ENCODE measurements at places on chromosomes 16 and 17. TPM values are rescaled to one million over a fixed set of nuclear protein-coding genes. Genes with fewer than 3 reads are reported as not detected.

The SECTM1 gene
- 16.7 TPM for total RNA-seq

The LRRC46 gene
- total RNA-seq = not detected

The TBC1D16 gene
- 45.9 TPM for total RNA-seq

The SLC38A8 gene
- not detected for total RNA-seq

The CDH3 gene
- not detected for total RNA-seq

The ORC6 gene
- total RNA-seq = 14.8 TPM

The ARL2BP gene
- 64.0 TPM for total RNA-seq

The TAC4 gene
- total RNA-seq = not detected

The RHBDL1 gene
- total RNA-seq = 8.0 TPM

The ACSM2B gene
- total RNA-seq = not detected

The ZNF469 gene
- total RNA-seq = 4.5 TPM

The CLDN6 gene
- total RNA-seq = not detected

GRCh38 chr16:12240036-12240435 is 263.5 kb downstream of the SNX29 start:
- no peak overlapping the region for H3K27ac ChIP-seq
- no peak for DNase-seq
- peaks cover 28% of the 10 kb centered on the region for H3K4me1 ChIP-seq
- H3K4me3 ChIP-seq = peak overlapping the region; percentile 28

DNA sequence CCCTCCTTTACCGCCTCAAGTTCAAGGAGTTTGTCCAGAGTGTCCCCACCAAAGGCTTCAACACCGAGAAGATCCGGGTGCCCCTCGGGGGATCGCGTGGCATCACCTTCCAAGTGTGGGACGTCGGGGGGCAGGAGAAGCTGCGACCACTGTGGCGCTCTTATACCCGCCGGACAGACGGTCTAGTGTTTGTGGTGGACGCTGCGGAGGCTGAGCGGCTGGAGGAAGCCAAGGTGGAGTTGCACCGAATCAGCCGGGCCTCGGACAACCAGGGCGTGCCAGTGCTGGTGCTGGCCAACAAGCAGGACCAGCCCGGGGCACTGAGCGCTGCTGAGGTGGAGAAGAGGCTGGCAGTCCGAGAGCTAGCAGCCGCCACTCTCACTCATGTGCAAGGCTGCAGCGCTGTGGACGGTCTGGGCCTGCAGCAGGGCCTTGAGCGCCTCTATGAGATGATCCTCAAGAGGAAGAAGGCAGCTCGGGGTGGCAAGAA is 1.1 kb downstream of the ARL4D start:
- no peaks in the 10 kb centered on the region for H3K27me3 ChIP-seq
- H3K4me3 ChIP-seq = peak overlapping the region; percentile 95
- no peak for DNase-seq
- peak overlapping the region; percentile 83 for H3K27ac ChIP-seq
- peaks cover 22% of the 10 kb centered on the region for H3K4me1 ChIP-seq
- no peaks in the 10 kb centered on the region for H3K36me3 ChIP-seq

GRCh38 chr17:50605429-50605828 is 29.3 kb upstream of the ABCC3 start:
- no peak overlapping the region for H3K27ac ChIP-seq
- no peaks in the 10 kb centered on the region for H3K36me3 ChIP-seq
- no peaks in the 10 kb centered on the region for H3K27me3 ChIP-seq
- no peak overlapping the region for H3K4me3 ChIP-seq

DNA sequence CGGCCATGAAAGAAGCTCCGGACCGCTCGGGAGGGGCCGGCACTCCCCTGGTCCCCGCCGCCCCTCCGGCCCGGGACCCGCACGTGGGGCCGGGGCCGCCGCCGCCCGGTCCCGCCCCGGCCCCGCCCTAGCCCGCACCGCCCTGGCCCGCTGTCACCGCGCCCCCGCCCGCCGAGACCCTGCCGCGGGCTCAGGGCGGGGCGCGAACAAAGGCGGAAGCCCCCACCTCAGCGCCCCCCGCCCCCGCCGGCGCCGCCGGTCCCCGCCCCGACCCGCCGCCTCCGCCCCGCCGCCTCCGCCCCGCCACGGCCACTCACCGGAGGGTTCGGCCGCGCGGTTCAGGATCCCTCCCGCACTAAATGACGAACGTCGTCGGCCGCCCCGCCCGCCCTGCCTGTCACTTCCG is at the start of gene ARHGDIA:
Gene ARHGDIA, minus strand, starts transcription at position 357 of the 406 bp plus-strand sequence. CDS start 1,407 bp downstream, outside the sequence.
- H3K4me1 ChIP-seq = peaks cover 20% of the 10 kb centered on the region
- peaks cover 15% of the 10 kb centered on the region for H3K36me3 ChIP-seq
- H3K27me3 ChIP-seq = no peaks in the 10 kb centered on the region
- H3K27ac ChIP-seq = peak within 1 kb of the TSS; percentile 99

- no peaks in the 10 kb centered on the region for H3K4me1 ChIP-seq
- H3K27me3 ChIP-seq = no peaks in the 10 kb centered on the region
- no peak for DNase-seq
- no peak overlapping the region for H3K27ac ChIP-seq
- no peak overlapping the region for H3K4me3 ChIP-seq
These were observed 141.6 kb downstream of the KCNJ12 start for GRCh38 chr17:21517538-21518293.

GRCh38 chr17:488993-489757 is 136.6 kb upstream of the RPH3AL start:
- H3K4me3 ChIP-seq = peak overlapping the region; percentile 89
- DNase-seq = no peak
- no peaks in the 10 kb centered on the region for H3K27me3 ChIP-seq
- peaks cover 16% of the 10 kb centered on the region for H3K4me1 ChIP-seq

- H3K27ac ChIP-seq = peak overlapping the region; percentile 83
- DNase-seq = no peak
- H3K4me3 ChIP-seq = peak overlapping the region; percentile 97
- no peaks in the 10 kb centered on the region for H3K27me3 ChIP-seq
- no peaks in the 10 kb centered on the region for H3K36me3 ChIP-seq
These were observed 658 bp downstream of the RAB5C start for GRCh38 chr17:42153919-42154742.

- no peaks in the 10 kb centered on the region for H3K36me3 ChIP-seq
- H3K4me3 ChIP-seq = no peak overlapping the region
- DNase-seq = no peak
- no peaks in the 10 kb centered on the region for H3K4me1 ChIP-seq
- H3K27ac ChIP-seq = no peak overlapping the region
- H3K27me3 ChIP-seq = no peaks in the 10 kb centered on the region
These were observed 32.4 kb downstream of the RNF43 start for GRCh38 chr17:58384897-58385296.

DNA sequence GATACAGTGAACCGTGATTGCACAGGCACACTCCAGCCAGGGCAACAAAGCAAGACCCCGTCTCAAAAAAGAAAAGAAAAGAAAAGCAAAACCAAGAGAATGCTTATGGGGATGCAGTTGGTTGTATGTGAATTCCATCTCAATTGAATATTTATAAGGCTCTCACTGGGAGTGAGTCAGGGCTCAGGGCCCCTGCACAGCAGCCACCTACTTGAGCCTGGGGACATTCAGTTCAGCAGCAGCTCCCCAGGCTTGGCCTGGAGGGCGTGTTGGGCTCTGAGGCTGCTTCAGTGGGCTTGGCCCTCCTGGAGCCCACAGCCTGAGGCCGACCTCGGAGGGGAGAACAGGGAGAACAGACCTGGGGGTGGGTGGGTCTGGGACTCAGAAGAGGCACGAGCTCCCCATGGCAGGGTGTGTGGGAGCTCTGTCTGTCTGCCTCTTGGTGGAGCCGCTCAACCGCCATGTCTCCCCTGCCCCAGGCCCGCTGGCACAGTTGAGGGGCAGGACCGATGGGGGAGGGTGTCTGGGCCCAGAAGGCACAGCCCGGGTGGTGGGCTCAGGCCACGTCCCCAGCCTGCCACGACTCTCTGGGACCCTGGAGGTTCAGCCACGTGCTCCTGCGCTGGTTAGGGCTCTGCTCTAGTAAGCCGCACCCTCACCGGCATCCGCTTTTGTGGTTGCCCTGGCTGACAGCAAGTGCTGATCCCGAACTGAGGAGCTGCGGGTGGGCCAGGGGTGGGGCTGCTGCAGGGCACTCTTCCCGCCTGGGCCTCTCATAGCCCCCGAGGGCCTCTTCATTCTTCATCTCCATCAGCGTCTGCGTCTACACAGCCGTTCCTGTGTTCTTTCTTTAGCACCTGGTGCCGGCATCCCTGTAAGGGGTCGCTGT is 24.8 kb downstream of the ZFPM1 start:
- no peak overlapping the region for H3K27ac ChIP-seq
- H3K4me3 ChIP-seq = no peak overlapping the region
- no peak for DNase-seq
- no peaks in the 10 kb centered on the region for H3K36me3 ChIP-seq
- no peaks in the 10 kb centered on the region for H3K27me3 ChIP-seq

GRCh38 chr17:9472094-9472493 is 103.5 kb downstream of the STX8 start:
- H3K4me1 ChIP-seq = no peaks in the 10 kb centered on the region
- no peaks in the 10 kb centered on the region for H3K36me3 ChIP-seq
- DNase-seq = no peak
- no peak overlapping the region for H3K27ac ChIP-seq
- no peak overlapping the region for H3K4me3 ChIP-seq

GRCh38 chr16:28835864-28836760 is 10.0 kb downstream of the TUFM start:
- peaks cover 57% of the 10 kb centered on the region for H3K36me3 ChIP-seq
- H3K27ac ChIP-seq = no peak overlapping the region
- no peaks in the 10 kb centered on the region for H3K4me1 ChIP-seq
- H3K4me3 ChIP-seq = no peak overlapping the region
- DNase-seq = no peak

- H3K4me1 ChIP-seq = no peaks in the 10 kb centered on the region
- DNase-seq = no peak
- H3K27me3 ChIP-seq = no peaks in the 10 kb centered on the region
- no peaks in the 10 kb centered on the region for H3K36me3 ChIP-seq
- no peak overlapping the region for H3K27ac ChIP-seq
These were observed 8.7 kb upstream of the SLC25A39 start for GRCh38 chr17:44333371-44333770.

- no peaks in the 10 kb centered on the region for H3K36me3 ChIP-seq
- no peak overlapping the region for H3K4me3 ChIP-seq
- DNase-seq = no peak
- H3K4me1 ChIP-seq = no peaks in the 10 kb centered on the region
These were observed 82.5 kb downstream of the NLK start for GRCh38 chr17:28124962-28125361.

GRCh38 chr16:8730335-8730915 is 56.0 kb downstream of the ABAT start:
- H3K4me1 ChIP-seq = no peaks in the 10 kb centered on the region
- no peak overlapping the region for H3K27ac ChIP-seq
- H3K4me3 ChIP-seq = no peak overlapping the region
- no peaks in the 10 kb centered on the region for H3K27me3 ChIP-seq
- no peak for DNase-seq

- H3K4me3 ChIP-seq = no peak overlapping the region
- H3K4me1 ChIP-seq = no peaks in the 10 kb centered on the region
- H3K27me3 ChIP-seq = no peaks in the 10 kb centered on the region
- H3K27ac ChIP-seq = no peak overlapping the region
- DNase-seq = no peak
These were observed 7.3 kb upstream of the METRNL start for GRCh38 chr17:83071966-83072562.

- no peaks in the 10 kb centered on the region for H3K36me3 ChIP-seq
- DNase-seq = no peak
- H3K4me3 ChIP-seq = peak overlapping the region; percentile 53
- peaks cover 31% of the 10 kb centered on the region for H3K27me3 ChIP-seq
- H3K4me1 ChIP-seq = peaks cover 26% of the 10 kb centered on the region
These were observed 3.6 kb upstream of the HS3ST3B1 start for GRCh38 chr17:14297161-14297851.

GRCh38 chr17:77590951-77591735 is 367.4 kb upstream of the TNRC6C start:
- no peak overlapping the region for H3K27ac ChIP-seq
- H3K4me3 ChIP-seq = no peak overlapping the region
- no peaks in the 10 kb centered on the region for H3K27me3 ChIP-seq
- H3K4me1 ChIP-seq = no peaks in the 10 kb centered on the region
- no peaks in the 10 kb centered on the region for H3K36me3 ChIP-seq

DNA sequence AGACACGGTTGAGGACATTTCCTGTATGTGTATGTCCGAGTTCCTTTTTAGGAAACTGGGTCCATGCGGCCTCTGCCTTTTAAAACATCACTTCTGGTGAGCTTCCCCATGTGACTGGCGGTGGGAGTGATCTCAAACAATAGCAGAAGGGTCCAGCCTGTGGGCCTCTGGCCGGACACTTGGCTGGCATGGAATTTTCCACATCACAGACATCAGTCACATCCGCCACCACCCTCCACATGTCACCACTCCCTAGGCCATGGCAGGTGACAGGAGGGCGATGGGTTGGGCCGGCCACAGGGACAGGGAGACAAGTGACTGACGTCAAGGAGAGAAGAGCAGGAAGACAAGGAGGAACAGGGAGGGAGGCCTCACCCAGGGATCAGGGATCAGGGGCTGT is 83.7 kb downstream of the DNAH17 start:
- DNase-seq = no peak
- H3K27ac ChIP-seq = no peak overlapping the region
- H3K27me3 ChIP-seq = no peaks in the 10 kb centered on the region
- no peaks in the 10 kb centered on the region for H3K4me1 ChIP-seq
- H3K4me3 ChIP-seq = no peak overlapping the region
- no peaks in the 10 kb centered on the region for H3K36me3 ChIP-seq

GRCh38 chr17:6392609-6393350 is 42.1 kb downstream of the AIPL1 start:
- H3K4me3 ChIP-seq = no peak overlapping the region
- H3K4me1 ChIP-seq = no peaks in the 10 kb centered on the region
- H3K27me3 ChIP-seq = no peaks in the 10 kb centered on the region

DNA sequence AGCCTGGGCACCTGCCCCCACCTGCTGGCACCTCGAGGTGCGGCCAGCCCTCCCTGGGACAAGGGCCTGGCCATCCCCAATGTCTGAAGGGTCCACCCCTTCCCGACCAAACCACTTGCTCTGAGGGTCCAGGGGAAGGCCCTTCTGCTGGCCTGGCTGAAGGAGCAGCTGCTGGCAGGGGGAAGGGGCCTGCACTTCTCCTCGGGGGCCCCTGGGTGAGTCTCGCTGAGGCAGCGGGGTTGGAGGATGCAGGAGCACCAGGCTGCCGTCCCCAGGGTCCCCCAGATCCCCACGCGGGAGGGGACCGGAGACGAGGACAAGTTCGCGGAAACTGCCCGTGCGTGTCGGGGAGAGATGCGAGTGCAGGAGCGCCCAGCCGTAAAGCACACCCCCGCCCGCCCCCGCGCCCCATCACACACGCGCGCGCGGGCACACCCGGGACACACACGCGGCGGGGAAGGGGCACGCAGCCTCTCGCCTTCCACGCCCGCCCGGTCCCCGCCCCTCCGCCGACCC is 725 bp upstream of the CACNA1H start:
- no peak for DNase-seq
- no peaks in the 10 kb centered on the region for H3K36me3 ChIP-seq
- H3K4me1 ChIP-seq = no peaks in the 10 kb centered on the region
- no peak overlapping the region for H3K27ac ChIP-seq
- H3K27me3 ChIP-seq = no peaks in the 10 kb centered on the region

Data from thoracic aorta (tissue), 2 donors.